ENCODE measurements at places on chromosomes 2 and 18.

- no peak for DNase-seq
Observed at GRCh38 chr2:230955163-230955737, 30.2 kb upstream of the GPR55 start.

DNA sequence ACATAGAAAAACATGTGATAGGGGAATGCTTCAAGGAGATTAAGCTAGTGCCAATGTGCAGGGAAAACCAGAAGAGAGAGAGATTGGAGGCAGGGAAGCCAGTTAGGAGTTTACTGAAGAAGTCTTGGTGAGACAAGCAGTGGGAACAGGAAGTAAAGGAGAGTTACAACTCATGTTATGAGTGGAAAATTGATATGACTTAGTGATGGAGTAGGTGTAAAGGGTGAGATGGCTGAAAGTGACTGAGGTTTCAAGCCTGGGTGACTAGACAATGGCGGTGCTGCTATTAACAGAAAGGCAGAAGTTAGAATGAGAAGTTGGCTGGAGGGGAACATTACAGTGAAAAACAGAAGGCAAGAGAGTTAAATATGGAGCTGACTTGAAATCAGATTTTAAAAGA lies 16.5 kb downstream of the DOK1 start:
- no peak for DNase-seq

DNA sequence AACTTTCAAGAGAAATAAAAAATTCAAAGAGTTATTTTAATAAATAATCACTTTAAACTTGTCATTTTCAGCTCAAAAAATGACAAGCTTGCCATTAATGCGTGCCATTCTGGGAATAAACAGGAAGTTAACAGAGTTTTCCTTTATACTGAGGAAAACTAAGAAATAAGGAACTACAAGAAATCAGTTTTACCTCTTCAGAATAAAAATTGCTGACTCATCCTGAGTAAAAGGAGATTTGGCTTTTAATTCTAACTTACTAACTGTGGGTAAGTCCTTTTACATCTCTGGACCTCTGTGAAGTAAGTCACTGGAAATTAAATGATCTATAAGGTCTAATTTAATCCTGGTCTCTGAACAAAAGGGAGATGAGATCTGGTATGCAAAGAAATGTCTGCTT lies 16.1 kb downstream of the CEBPZ start:
- DNase-seq = no peak

- DNase-seq = peak; percentile 52
Observed at GRCh38 chr18:27184115-27185024, 738 bp downstream of the CHST9 start.

- no peak for DNase-seq
Observed at GRCh38 chr18:47995654-47996053, 65.2 kb upstream of the SMAD2 start.

- no peak for DNase-seq
Observed at GRCh38 chr18:74947417-74947816, 261.5 kb downstream of the PTGR3 start.

- DNase-seq = no peak
Observed at GRCh38 chr2:217902379-217903141, 100.2 kb downstream of the TNS1 start.

DNA sequence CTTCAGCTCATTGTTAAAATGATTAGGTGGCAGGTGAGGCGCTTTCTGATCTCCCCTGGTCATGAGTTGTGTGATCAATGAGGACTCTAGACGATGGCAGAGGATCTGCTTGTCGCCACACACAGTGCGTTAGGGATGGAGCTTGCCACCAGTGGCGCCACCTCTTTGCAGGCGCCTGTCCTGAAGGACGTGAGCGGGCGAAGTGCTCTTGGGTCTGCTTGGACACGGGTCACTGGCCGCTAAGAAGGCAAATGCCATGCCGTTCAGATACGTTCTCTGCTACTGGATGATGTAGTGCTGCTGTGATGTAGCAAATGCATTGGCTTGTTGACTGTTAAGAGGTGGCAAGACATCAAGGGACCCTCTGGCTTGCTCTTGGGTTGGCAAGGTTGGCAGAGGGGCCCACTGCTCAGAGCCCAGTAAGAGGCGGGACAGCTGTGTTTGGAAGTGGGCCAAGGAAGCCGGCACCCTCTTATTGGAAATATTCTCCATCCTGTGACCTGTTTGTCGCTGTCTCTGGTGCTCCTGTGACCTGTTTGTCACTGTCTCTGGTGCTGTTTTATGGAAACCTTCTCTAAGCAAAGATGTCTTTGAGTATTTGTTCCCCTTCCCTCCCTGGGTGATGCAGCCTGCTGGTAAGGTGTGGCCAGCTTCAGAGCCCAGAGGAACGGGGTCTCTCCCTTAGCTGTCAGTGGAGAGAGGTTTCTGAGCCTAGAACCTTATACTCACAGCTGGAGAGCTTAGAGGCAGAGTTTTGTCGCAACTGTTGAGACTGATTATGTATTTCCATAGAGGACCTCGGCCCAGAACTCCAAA lies 14.6 kb downstream of the LDLRAD4 start:
- DNase-seq = no peak

DNA sequence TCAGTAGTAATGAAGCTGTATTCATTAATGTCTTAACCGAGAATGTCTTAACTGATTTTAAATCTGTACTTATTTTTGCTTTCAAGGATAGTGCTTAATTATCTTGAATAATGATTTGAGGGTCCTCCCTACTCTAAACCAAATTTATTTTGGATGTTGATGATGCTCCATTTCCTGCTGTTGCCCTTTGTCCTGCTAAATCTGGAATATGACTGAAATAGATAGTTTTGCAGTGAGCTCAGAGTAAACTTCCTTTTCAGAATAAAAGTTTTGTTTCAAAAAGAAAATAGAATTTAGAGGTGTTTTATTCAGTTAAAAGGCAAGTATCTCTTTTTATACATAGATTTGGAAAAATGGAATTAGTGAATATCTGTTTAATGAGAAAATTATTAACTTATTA lies 8.1 kb downstream of the NBEAL1 start:
- DNase-seq = no peak

DNA sequence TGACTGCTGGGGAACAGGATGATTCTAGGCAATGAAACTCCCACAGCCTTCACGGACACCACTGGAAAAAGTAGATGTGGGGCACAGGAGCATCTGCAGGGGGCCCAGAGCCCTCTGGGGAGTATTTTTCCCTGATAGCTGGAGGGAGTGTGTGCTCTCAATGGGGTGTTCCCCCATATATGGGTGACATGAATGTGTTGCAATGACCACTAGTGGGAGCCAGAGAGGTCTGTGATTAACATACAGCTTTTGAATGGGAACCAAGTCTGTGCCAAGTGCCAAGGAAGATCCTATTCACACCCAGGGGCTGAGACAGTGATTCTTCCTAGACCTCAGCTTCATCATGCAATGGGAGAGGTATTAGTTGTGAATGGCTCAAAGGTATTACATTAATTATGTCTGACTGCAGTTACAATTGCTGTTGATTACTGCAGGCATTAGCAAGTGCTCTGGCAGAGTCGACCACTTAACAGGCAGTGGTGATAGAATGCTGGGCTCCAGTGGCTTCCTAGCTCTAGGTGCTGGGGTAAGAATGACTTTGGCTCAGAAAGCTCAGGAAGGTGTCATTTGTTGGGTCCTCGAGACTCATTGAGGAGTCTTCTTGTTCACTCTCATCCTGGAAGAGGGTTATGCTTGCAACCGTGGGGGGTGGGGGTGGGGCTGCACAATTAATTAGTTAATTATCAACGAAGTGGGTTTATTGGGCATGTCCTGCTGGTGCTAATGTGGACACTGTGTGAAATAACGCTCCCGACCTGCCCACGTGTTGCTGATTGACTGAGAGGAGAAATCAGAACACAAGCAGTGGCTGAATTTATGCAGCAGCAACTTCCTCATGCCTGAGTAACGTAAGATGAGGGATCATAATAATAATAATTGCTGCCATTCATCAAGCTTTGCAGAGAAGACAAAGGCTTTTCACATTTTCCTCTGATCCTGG lies 194.1 kb downstream of the CLIP4 start:
- peak; percentile 77 for DNase-seq

GRCh38 chr18:45519411-45520280 lies 95.6 kb upstream of the SLC14A2 start:
- no peak for DNase-seq

GRCh38 chr2:192245329-192245728 lies 50.6 kb upstream of the TMEFF2 start:
- DNase-seq = no peak

DNA sequence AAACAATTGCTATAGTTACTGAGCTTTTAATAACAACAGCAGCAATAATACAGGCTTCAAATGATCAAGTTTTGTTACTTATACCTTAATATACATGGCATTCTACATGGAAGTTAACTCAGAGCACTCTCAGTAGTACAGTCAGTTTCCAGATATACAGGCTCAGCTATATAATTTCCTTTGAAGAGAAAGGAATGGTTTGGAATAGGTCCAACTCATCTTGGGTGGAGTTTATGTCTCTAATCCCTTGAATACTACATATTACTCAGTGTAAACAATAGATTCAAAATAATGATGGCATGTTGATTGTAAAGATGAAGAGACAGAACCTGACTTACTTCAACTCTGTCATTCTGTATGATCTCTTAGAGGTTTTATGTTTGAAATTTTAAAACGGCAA lies 174.9 kb downstream of the EPHA4 start:
- DNase-seq = no peak

DNA sequence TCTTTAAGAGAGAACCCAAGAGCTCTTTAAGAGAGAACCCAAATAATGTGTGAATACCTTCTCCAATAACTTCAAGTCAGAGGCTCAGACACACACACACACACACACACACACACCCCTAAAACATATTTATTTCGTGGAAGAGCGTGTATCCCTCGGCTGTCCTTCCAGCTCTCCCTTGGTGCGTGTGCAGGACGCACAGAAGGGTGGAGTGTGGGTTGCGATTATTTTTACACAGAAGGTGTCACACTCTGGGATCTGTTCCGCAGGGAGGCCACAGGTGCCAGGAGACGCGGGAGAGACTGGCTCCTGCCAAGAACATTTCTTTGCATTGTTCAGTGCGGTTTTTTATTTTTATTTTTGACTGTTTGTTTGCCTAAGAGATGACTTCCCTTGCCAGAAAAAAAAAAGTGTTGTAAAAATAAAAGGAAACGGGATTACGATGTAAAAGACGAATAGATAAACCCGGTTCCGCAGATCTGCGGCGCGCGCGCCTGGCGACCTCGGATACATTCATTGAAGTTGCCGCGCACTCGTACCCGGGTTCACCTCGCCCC lies 47.3 kb upstream of the ATP6V1B1 start:
- DNase-seq = no peak

GRCh38 chr2:227117027-227117426 lies 47.0 kb downstream of the COL4A4 start:
- no peak for DNase-seq

- no peak for DNase-seq
Observed at GRCh38 chr2:146108993-146109392, 1589.1 kb upstream of the ZEB2 start.

DNA sequence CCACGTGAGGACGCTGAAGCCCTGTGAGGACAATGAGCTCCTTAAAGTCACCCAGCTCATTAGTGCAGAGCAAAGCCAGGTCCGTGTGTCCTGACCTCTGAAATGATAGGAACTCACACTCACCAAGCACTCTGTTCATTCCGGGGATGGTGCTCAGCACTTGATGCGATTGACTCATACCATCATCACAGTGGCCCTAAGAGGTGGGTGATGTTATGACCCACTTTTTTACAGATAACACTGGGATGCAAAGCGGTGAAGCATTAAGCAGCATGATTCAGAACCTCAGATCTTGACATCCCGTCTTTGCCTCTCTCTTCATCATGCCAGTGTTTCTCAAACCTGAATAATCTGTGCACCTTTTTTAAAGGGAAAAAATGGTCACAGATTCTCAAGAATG lies 234.8 kb downstream of the ALPK2 start:
- no peak for DNase-seq

- no peak for DNase-seq
Observed at GRCh38 chr2:156405586-156405985, 30.6 kb upstream of the GPD2 start.

- DNase-seq = no peak
Observed at GRCh38 chr2:152335726-152336118, 748 bp downstream of the FMNL2 start.

- no peak for DNase-seq
Observed at GRCh38 chr2:378364-378763, 90.5 kb upstream of the ALKAL2 start.

DNA sequence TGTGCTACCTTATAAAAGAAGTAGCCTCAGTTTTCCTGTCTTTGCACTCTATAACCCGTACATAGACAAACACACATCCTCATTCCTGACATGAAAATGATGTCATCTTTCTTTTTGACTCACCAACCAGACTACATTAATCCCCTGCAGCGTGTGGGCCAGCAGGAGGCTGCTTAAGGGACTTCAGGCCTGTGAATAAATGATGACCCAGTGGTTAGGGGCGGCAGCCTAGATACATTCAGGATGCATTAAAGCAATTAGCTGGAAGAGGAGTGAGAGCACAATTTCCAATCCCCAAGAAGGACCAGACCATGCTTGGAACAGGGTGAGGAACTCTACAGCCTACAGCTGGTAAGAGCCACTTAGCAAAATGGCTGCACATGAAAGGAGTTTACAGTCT lies 57.3 kb upstream of the KLF7 start:
- DNase-seq = no peak

GRCh38 chr2:164877169-164877568 lies 35.5 kb upstream of the COBLL1 start:
- DNase-seq = no peak

GRCh38 chr2:214481204-214481603 lies 70.3 kb downstream of the VWC2L start:
- DNase-seq = no peak

DNA sequence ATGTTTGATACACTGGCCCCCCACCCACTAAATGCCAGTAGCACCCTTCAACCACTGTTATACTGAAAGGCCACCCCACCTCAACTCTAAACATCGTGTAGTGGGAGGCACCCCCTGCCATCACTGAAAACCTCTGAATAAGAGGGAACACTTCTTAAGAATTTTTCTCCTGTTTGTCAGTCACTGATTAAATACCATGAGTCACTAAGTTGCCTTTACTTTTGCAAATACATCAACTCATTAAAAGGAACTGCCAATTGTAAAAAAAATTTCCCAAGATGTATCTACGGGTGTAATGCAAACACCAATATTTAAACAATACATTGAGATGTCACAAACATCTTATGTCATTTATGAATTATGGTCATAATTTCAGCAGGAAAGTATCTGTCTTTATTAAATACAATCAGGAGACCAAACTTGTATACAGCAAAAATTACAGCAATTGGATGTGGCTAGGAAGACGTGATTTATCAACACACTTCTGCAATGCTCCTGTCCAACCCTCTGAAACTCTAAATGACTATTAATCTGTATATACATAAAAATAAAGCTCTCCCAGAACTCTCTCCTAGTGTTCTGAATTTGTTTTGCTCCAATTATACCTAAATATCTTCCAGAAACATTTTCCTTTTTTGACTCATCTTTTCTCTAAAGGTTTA lies 144.1 kb upstream of the STK17B start:
- no peak for DNase-seq

Data from RPMI8226 (cell line).